Stimulated activated CD4-positive, alpha-beta T cell treated with anti-CD3 and anti-CD28 coated beads, Interleukin-4, amount 100 ng/mL, for 24 hours (primary cell): ENCODE measurements at places on chromosomes 3 and 15.

DNA sequence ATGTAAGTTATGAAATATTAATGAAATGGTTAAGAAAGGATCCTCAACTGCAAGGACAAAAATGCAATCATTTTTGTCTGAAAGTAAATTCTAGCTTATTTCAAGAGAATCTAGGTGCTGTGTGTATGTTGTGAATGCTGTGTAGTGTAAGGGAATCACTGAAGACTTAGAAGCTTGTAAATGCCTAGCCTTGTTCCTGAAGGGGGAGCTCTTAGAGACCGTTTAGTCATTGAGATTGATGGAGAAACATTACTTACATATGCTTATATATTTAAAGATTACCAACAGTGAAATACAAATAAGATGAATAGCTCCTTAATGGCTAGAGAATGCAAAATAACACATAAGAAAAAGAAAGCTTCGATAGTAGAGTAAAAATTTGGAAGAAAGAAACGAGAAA is 67.9 kb downstream of the CNTN4 start:
- no peak for DNase-seq

GRCh38 chr15:100779331-100780207 is 100.1 kb upstream of the ALDH1A3 start:
- no peak for DNase-seq

DNA sequence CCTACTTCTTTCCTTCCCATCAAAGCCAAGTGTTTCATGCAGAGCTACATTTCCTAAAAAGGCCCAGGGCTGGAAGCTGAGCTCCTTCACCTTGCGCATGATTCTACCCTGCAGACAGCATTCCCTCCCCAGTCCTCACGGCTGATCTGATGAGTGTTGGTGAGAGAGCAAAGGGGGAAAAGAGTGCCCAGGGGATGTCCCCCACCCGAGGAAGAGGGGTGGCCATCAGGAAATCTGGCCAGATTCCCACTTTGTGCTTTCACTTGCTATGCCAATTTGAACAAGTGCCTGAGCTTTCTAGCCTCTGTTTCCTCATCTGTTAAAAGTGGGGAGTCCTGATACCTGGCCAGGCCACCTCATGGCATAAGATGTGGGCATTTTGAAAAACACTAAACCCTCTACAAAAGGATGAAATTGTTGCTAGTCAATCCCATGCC is 231.0 kb upstream of the TLE3 start:
- DNase-seq: no peak

- no peak for DNase-seq
These were observed 18.7 kb downstream of the SLC25A20 start for GRCh38 chr3:48879994-48880377.

DNA sequence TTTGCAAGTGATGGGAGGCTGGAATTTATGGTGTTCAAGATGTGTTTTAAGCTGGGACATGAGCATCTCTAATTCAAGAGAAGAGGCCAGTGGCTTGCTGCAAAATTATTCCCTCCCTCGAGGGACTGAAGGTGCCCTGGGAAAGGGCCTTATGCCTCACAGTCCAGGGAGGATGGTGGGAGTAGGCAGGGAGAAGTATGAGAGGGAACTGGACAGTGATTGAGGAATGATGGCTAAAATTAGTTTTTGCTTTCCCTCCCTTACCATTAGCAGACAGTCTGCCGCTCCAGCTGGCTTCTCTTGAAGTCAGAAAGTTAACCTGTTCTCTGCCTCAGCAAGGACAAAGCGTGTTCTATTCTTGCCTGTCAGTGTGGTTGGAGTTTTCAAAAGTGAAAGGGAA is 139.8 kb upstream of the SEMA6D start:
- no peak for DNase-seq

DNA sequence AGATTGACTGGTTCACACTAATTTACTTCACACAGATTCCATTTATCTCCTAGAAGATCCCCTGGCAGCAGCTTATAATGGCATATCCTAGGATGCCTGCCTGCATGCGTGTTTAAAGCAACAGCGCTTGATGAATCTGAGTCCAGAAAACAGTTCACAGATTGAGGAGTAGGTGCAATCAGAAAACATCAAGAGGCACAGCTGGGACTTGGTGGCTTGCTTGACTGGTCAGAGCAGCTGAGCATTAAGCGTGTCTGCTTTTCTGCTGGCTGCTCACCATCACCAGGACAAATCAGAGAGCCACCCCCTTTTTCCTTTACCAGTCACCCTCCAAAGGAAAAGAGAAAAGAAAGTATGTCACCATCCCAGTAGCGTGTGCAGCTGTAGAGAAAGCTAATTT is 223.6 kb downstream of the WDR72 start:
- no peak for DNase-seq

GRCh38 chr3:9403463-9403862 is 6.0 kb downstream of the SETD5 start:
- no peak for DNase-seq

- DNase-seq: no peak
These were observed 262.6 kb downstream of the MAGI1 start for GRCh38 chr3:65776081-65776480.

GRCh38 chr3:171846597-171846996 is 3.4 kb downstream of the TMEM212 start:
- DNase-seq: no peak

DNA sequence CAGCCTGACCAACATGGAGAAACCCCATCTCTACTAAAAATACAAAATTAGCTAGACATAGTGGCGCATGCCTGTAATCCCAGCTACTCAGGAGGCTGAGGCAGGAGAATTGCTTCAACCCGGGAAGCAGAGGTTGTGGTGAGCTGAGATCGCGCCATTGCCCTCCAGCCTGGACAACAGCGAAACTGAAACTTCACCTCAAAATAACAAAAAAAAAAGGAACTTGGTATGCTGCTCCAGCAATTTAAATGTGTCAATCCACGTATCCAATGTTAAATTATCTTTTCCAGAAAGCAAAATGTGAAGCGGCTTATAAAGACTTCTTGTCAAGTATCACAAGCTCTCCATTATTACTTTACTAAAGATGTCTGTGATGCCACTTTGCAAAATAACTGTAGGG is 9.9 kb upstream of the ARIH1 start:
- DNase-seq: no peak

DNA sequence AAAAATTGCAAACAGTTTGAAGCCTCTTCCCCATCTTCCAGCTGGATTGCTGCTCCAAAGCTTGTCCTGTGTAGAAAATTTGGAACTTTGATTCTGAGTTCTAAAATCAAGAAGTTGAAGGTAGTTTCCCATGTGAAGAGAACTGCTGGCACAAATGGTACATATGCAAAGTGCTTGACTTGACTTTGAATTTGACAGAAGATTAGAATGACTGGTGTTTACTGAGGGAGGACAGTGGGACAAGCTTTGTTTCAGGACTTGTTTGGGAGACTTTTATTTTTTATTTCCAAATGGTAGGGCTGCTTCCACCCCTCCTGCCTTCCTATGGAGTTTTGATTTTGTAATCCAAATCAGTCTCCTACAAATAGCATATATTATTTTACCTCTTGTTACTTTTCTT is 7.4 kb downstream of the ZFAND6 start:
- DNase-seq: no peak
